ENCODE measurements at places on chromosomes 6 and 20.

DNA sequence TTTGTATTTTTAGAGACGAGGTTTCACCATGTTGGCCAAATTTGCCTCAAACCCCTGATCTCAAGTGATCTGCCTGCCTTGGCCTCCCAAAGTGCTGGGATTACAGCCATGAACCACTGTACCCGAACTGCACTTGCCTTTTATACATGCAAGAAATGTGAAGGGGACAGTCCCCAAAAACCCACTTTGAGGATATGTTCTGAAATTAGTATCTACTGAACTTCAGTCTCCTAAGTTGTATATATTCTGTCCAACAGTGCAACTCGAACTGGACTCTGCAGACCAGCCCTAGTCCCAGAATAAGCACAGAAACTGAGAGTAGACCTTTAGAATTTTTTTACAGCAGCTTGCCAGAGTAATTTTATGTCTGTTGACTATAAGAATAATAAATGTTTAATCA lies 28.5 kb downstream of the BACH2 start:
- DNase-seq, result no peak

GRCh38 chr6:3382326-3383279 lies 74.2 kb downstream of the SLC22A23 start:
- no peak for DNase-seq

GRCh38 chr6:88174906-88175305 lies 8.8 kb upstream of the CNR1 start:
- DNase-seq, result no peak

- no peak for DNase-seq
These were observed 46.7 kb upstream of the CARMIL1 start for GRCh38 chr6:25232479-25232878.

All from amniotic stem cell (primary cell).